ENCODE measurements at places on chromosomes 4 and X.

GRCh38 chr4:8086783-8087445, 71.7 kb downstream of the ABLIM2 start:
- no peak for DNase-seq

- DNase-seq = no peak
Measured at GRCh38 chr4:21470535-21470934, 478.0 kb downstream of the KCNIP4 start.

GRCh38 chr4:8574796-8575370, 5.3 kb upstream of the GPR78 start:
- no peak for DNase-seq

- DNase-seq = no peak
Measured at GRCh38 chr4:146158036-146158745, 17.3 kb upstream of the LSM6 start.

DNA sequence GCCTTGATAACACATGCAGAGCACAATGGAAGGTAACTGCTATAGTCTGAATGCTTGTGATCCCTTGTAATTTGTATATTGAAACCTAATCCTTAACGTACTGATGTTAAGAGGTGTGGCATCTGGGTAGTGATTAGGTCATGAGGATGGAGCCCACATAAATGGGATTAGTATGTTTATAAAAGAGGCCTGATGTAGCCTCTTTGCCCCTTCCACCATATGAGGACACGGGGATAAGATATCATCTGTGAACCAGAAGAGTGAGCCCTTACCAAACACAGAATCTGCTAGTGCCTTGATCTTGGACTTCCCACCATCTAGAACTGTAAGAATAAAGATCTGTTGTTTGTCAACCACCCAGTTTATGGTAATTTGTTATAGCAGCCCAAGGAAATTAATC, 1074.2 kb upstream of the INTU start:
- no peak for DNase-seq

GRCh38 chr4:146368209-146368608, 153.5 kb downstream of the SLC10A7 start:
- DNase-seq = no peak

GRCh38 chr4:65316534-65316933, 353.8 kb downstream of the EPHA5 start:
- no peak for DNase-seq

DNA sequence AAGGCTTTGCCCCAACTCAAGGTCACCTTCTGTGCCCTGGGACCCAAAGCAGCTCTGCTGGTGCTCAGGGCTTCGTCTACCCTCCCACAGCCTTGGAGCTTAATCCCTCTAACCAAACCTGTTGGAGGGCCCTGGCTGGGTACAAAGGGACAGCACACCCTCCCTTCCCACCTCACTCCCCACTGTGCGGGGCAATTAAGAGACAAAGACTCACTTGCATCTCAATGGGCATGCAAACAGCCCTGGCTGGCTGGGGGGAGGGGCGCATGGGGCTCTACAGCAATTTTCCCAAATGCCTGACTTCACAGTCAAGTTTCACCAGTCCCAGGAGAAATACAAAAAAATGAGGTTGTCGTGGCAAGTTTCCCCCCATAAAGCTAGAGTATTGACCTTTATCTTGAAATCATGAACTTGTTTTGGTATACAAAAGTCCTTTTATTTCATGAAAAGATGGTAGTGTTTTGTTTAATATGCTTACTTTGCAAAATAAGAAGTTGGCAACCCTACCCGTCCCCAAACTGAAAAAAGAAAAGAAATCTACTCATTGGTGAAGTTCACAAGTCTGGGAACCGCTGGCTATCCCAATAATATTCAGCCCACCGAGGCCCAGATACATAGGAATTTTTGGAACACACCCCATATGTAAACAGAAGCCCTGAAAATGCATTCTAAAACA, 4.1 kb upstream of the CD99L2 start:
- no peak for DNase-seq

DNA sequence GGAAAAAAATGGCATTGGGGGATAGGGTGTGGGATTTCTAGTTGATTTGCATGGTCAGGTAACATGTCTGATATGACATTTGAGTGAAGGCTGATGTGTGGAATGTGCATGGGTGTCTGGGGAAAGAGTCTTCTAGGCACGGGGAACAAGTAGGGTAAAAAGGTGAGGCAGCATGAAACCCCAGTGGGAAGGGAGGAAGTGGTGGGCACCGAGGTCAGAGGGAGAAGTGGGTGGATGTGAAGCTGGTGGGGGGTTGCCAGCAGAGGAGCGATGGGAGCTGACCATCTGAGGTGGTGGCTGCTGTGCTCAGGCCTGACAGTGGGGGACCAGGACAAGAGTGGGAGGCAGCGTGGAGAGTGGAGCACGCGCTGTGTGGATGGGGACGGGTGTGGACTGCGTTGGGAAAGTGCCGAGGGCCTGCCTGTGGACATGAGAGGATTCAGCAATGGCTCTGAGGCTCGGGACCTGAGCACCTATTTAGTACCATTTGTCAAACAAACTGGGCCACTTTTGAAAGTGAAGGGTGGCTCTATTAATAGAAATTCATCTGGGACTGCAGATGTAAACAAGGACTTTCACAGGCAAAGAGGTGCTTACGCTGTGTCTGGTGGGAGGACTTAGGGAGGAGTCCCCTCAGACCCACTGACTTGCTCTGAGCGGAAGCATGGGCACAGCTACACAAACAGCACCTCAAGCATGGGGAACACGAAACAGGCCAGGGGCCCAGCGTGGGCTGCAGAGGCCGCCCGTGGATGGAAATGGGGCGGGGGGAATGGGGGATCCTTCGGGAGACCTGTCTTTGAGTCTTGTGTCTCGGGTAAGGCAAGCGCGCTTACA, 16.7 kb upstream of the S100P start:
- no peak for DNase-seq

DNA sequence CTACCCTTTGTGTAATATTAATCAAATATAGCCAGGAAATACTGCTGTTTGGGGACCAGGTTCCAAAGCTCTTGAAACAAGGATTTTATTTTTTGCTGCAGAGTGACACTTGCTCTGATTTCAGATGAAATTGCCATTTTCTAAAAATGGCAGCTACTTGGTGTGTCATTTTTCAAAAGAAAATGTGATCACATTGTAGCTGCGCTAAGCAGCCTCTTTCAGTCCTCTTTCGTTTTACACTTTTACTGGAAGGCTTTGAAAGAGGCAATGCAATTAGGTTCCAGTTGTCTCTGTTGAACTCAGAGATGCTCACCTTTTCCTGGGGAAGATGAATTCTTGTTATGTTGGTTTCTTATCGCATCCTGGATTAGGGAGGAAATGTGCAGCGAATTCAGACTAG, 85.1 kb downstream of the CT47B1 start:
- no peak for DNase-seq

DNA sequence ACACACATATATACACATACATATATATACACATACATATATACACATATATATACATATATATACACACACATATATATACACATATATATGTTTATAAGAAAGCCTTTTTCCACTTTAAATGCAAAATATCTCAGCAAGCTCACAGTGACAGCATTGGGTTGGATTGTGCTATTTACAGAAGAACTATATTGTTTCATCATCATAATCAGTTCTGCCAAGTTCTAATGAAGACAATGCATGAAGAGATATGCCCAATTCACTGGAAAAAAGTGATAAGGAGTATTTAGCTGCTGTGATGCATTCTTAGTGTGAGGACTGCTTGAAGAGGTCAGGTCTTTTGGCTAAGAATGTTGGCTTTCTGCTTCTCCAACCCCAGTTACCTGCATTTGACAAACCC, 54.4 kb downstream of the RNF150 start:
- no peak for DNase-seq

GRCh38 chrX:7132335-7133049, 15.0 kb upstream of the STS start:
- DNase-seq = no peak

GRCh38 chrX:120021927-120022326, 55.6 kb downstream of the RHOXF2B start:
- DNase-seq = no peak

- DNase-seq = no peak
Measured at GRCh38 chr4:79249881-79250503, 75.9 kb downstream of the NAA11 start.

DNA sequence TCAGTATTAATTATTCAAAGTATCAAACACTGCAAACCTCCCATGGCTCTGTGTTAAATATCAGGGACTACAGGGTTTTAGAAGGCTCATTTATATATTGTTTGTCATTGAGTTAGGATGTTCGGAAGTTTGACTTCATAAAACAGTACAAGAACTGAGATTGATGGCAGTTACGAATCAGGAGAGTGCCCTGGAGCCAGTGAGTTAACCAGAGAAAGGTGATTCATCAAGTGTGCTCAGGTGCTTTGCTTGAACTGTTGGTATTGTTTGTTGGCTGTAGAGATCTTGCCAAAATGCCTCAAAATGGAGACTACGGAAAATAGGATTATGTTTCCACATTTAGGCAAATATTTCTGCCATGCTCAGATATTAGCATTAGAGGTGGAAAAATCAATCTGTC, 7.5 kb upstream of the GPR101 start:
- no peak for DNase-seq

DNA sequence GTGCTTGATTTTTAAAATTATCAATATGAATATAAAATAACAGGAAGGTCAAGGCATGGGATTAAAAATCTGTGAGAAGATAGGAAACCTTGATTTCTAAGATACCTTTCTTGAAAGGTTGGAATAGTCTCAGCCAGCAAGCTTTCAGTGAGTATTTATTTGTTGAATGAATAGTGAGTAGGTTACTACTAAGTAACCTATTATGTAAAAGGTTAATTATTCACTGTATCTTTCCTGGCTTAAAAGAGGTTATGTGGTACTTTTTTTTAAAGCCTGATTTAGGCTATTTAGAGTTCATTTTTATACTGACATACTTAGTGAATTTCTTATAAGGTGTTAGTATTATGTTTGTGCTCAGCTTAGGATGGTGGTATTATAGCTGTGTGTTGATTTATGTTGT, 123.5 kb downstream of the PTPN13 start:
- no peak for DNase-seq

Measured in stimulated activated CD4-positive, alpha-beta T cell treated with anti-CD3 and anti-CD28 coated beads, Interleukin-15, amount 100 ng/mL, for 1 hour (primary cell).